GM12891 (cell line): ENCODE measurements at places on chromosomes 2 and 18.

DNA sequence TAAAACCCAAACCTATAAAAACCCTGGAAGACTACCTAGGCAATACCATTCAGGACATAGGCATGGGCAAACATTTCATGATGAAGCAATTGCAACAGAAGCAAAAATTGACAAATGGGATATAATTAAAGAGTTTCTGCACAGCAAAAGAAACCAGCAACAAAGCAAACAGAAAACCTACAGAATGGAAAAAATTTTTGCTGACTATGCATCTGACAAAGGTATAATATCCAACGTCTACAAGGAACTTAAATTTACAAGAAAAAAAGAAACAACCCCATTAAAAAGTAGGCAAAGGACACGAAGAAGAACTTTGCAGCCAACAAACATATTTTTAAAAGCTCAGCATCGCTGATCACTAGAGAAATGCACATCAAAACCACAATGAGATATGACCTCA, 28.8 kb downstream of the ZBTB14 start:
- DNase-seq, result no peak

DNA sequence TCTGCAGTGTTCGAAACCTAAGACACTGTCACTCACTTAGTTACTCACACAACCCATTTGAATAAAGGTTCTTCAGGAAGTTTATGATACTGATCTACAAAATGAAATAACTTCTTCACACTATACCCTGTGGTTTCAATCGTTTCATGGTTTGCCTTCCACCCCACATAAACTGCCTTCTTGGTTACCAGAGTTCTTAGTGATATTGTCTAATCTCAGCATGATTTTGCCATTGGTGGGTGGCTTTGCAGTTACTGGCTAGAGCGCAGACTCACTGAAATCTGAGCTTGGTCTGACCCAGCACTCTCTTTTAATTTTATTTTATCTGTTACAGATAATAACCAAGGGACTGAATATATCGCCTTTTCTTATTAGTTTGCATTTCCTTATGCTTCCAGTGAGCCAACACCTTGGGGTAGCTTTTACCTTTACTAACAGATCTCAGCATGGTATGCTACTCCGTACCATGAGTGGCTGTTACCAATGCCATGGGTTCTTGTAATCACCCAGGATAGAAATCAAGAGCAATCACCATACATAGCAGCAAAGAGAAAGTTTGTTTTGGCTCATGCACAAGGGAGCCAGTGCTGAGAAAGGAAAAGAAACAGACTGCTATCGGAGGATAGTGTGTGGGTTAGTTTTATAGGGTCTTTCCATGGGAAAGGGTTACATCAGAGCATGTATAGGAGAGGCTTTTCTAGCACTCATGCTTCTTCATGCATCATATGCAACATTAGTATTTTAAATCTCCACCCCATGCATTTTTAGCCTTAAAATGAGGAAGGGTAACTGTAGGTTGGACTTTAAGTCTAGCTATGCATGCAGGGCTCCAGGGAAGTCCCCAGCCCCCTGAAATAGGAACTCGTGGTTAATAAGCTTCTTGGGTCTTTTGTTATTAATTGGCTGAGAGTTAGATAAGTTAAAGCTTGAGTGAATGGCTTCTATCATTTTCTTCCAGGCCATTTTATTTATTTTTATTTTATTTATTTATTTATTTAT, 33.3 kb downstream of the ANXA4 start:
- DNase-seq, result no peak

GRCh38 chr2:198444800-198445287, 640.5 kb downstream of the PLCL1 start:
- DNase-seq, result no peak

DNA sequence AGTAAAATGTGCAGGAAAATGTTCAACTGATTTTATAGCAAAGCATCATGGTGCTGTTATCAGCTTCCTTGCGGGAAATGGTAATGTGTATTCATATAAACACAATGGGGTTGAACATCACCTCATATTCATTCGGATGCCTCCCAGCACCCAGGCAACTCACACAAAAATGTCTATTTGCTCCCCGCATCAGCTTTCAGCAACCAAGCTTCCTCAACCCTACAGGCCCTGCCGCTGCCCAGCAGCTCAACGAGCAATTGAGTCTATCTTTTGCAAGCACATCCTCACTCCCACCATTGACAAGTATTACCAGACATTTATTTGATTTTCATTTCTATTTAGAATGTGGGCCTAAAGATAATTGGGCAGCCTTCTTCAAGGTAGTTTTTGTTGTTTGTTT, 2161.4 kb upstream of the PIK3C3 start:
- DNase-seq, result no peak

- DNase-seq, result no peak
These were observed 5.2 kb downstream of the ZSCAN30 start for GRCh38 chr18:35284841-35285240.

- DNase-seq, result no peak
These were observed 433.5 kb upstream of the POU3F3 start for GRCh38 chr2:104420420-104420819.
